Amygdala (tissue), 56 donors: ENCODE measurements at places on chromosomes 1 and 21.

- no peak for DNase-seq
These were observed 2.6 kb upstream of the FCRL6 start for GRCh38 chr1:159799446-159799985.

GRCh38 chr1:201535046-201535918 is 3.6 kb upstream of the NAV1 start:
- no peak for DNase-seq

DNA sequence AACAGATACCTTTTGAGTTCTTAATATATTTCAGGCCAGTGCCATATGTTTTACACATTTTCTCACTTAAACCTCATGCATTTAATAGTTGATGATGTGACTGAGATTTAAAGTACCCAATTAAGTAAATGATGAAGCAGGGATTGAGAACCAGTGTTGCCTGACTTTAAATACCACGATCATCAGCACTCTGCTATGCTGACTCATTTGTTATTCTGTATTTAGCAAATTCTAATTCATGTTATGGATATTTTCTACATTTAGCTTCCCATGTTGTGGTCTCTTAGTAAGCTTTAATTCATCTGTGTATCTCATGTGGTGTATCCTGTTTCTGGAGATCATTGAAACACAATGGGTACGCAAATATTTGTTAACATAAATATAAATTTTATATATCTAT is 363.0 kb downstream of the PTBP2 start:
- DNase-seq = no peak

DNA sequence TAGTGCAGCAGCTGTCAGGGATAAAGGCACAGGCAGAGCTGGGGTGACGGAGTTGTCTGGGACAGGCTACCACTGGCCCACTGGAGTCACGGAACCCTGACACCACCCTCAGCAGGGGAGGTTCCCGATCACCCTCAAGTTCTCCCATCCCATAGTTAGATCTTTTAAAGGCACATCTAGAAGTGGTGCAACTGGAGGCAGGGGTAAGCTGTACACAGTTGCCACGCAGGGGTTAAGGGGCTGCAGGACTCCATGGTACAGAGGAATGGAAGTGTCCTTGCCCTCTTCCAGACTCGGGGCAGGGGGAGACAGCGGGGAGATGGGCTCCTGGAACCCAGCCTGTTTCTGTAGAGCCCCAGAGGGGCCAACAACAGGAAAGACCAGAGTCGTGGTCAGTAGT is 13.3 kb downstream of the CC2D1B start:
- no peak for DNase-seq

- DNase-seq = peak; percentile 20
These were observed 105.9 kb upstream of the C21orf91 start for GRCh38 chr21:17925000-17925610.

DNA sequence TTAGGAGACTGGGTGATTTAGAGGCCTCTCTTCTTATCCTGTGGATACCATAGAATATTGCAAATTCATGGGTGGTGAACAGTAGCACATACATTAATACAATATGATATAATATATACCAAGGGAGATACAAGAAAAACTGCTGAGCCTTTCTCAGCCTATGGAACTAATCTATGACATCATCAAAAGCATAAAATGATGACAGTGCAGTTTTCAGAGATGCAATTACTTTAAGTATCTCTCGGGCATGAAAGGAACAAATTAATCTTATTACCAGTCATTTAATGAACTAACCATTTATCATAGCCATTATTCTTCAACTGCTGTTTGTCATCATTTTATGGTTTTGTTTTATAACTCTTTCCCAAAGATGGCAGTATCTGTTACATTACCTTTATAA is 3.5 kb downstream of the CHODL start:
- no peak for DNase-seq

GRCh38 chr1:171090604-171091003 is at the start of gene FMO3:
TSS of gene FMO3 (plus strand) at chr1:171090905. CDS start at chr1:171092659, 1,754 bp downstream.
- no peak for DNase-seq

DNA sequence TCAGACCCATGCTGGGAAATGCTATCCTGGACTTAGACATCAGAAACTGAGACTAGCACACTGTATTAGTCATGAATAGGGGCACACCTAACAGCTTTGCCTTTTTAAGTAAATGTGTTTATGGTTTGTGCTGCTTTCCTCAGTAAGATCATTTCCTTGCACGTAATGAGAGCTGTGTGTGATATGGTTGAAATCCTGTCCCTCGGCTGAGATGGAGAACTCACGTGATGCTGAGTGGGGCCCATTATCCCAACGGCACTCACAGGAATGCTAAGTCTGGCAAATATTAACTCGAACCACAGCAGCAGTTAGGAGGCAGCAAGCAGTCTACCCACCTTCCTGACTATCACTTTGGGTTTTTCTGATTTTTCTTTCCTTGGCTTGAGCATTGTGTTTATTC is 38.2 kb downstream of the BCL9 start:
- no peak for DNase-seq

DNA sequence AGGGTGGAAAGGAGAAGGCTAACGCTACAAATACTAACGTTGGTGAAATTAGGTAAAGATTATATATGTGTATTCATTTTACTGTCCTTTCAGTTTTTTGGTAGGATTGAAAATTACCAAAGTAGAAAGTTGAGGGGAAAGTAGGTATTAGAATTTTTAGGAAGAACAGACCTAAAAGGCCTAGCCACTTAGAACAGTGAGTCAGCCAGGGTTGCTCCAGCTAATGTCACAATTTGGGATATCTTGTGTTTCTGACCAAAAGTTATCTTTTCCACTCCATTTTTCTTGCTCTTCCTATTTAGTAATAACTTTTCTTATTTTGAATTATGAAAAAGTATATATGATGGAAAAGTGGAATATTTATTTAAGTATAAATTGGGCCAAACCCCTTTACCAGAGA is 40.1 kb downstream of the F3 start:
- DNase-seq = no peak

- DNase-seq = no peak
These were observed 54.8 kb downstream of the PIK3R3 start for GRCh38 chr1:46077644-46078043.

- DNase-seq = no peak
These were observed 15.3 kb upstream of the SRSF4 start for GRCh38 chr1:29196863-29197589.

- DNase-seq = no peak
These were observed 44.2 kb downstream of the WDR64 start for GRCh38 chr1:241696172-241696814.

- DNase-seq = no peak
These were observed 11.6 kb upstream of the BARHL2 start for GRCh38 chr1:90728502-90729287.

DNA sequence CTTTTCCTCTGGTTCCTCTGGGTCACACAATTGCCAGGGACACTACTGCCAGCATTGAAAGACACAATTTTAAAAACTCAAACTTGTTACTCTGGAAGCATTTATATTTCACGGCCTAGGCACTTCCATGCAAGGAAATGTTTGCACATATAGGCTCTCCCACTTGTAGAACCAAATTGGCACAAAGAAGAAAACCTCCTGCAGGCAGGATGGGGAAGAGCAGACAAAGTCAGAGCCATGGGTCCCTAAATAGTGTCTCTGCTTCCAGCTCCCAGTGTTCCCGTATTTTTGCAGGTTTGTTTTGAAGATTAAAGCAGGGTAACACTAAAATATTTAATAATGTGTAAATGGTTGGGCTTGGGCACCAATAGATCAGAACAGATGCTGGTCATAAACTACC is 19.0 kb upstream of the ADGRL2 start:
- no peak for DNase-seq

DNA sequence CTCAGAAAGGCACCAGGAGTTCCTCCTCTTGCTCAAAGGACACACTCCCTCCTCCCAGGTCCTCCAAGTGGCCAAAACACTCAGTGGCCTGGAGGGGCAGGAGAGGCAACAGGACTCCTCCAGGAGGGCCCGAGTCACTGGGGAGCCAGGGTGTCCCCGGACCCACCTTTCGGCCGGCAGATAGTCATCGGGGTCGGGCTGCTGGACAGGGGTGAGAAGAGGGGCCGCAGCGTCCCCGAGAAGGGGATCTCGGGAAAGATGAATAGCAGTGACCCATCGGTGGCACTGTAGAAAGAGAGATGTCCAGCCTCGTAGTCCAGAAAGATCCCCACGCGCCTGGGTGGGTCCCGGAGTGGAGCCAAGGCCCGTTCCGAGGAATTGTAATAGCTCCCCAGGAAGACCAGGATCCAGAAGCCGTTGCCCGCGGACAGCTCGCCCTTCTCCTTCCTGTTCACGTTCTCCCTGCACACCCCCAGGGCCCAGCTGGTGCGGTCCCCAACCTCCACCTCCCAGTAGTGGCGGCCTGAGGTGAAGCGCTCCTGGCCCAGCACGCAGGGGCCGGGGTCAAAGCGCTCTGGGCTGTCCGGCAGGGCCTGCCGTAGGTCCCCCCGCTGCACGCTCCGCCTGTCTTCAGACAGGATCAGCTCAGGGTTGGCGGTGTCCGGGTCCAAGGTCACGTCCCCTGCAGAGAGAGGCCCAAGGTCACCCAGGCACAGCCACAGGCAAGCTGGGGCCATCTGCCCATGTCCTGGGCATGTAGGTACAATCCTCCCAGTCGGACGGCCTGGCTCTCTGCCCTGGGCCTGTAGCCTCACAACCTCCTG is 11.9 kb downstream of the TRIM11 start:
- DNase-seq = no peak

- no peak for DNase-seq
These were observed 56.5 kb upstream of the SSBP3 start for GRCh38 chr1:54462597-54463258.

DNA sequence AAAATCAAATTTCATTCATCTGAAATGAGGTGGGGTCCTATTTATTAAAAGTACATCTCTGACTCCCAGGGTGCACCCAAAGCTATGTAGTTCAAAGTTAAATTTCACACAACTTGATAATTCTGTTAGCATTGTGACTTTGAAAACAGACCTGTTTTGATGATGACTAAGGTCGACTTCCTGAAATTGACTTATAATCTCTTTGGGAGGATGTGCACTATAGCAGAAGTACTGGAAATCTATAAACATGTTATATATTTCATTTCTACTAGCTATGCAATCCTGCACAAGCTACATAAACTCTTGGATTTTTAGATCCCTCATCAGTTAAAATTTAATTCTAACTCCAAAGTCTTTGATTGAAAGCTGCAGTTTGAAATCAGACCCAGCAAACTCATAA is 507.6 kb downstream of the NEGR1 start:
- DNase-seq = no peak

DNA sequence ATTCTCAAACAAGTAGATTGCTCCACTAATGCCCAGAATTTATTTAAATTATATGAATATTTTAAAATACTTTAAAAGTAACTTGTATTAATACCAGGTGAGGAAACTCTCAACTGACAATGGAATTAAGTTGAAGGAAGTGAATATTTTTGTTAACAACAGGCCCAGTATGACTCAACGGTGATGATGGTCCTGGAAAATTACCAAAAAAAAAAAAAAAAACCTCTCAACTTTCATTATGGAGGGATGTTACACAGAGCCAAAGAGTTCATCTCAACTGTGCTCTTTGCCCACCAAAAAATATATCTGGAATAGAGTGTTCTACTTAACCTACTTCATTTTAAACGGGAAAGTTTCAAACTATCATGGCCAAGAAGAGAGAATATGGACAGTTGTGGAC is 28.3 kb downstream of the CFH start:
- DNase-seq = no peak

- no peak for DNase-seq
These were observed 660.0 kb upstream of the B3GALT2 start for GRCh38 chr1:193846411-193846810.
